ENCODE measurements at places on chromosomes 11 and 22.

DNA sequence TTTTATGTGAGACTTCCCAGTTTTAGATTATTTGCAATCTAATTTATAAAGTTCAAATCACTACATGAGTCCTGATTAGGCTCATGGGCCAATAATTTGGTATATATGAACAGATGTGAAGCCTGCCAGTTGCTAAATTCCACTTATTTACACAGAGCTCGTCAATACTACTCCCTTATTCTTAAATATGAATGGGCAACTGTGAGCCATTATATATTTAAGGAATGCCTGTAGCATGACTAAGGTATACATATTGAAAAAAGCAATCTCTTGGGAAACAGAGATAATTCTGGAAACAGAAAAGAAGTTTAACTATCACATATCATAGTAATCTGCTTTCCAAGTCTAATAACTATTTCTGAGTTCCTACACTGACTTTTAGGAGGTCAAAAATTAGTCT, 27.0 kb downstream of the RBMXL2 start:
- no peak for DNase-seq

- DNase-seq: no peak
Observed at GRCh38 chr11:65375012-65375411, 7.4 kb downstream of the SLC25A45 start.

DNA sequence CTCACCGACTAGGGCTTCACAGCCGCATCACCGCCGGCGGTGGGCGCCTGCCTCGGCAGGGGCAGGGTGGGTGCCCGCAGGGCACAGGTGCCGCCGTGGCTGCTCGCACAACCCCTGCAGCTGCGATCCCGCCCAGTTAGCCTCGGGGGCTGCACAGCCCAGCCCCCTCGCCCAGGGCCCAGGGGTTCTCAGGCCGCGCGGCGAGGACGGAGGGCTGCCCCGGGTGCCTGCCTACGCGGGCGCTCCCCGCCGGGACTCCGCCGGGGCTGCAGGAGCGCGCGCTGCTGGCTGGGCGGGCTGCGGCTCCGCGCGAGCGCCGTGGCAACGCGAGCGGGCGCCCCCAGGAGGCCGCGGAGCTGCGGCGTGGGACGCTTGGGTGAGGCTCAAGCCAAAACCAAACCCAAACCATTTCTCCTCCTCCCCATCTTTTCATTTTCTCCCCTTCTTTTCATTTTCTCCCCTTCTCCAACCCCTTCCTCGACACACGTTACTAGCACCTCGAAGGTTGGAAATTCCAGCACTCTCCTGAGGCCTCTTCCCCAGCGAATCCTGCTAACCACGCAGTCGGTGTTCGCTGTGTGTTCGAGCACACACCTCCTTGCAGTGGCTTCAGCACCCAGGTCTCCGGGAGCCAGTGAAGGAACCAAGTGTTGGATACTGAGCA, at the start of gene MICAL3:
Gene MICAL3, minus strand, starts transcription at position 286 of the 664 bp plus-strand sequence. CDS start 117,749 bp downstream, outside the sequence.
- DNase-seq: no peak

GRCh38 chr11:130611791-130612251, 163.4 kb downstream of the ADAMTS15 start:
- DNase-seq: no peak

Data from kidney epithelial cell (primary cell).